ENCODE measurements at places on chromosomes 16 and 17. TPM values are rescaled to one million over a fixed set of nuclear protein-coding genes. Genes with fewer than 3 reads are reported as not detected.

The GAS2L2 gene
- polyA plus RNA-seq, result 0.03 TPM

The C16orf54 gene
- 0.34 TPM for polyA plus RNA-seq

The GPR142 gene
- not detected for polyA plus RNA-seq

The CNTNAP1 gene
- 8.7 TPM for polyA plus RNA-seq

The ARL4D gene
- polyA plus RNA-seq, result 9.7 TPM

The KRT31 gene
- not detected for polyA plus RNA-seq

The KRTAP4-4 gene
- not detected for polyA plus RNA-seq

The SDK2 gene
- polyA plus RNA-seq, result 9.9 TPM

The GNGT2 gene
- 2.2 TPM for polyA plus RNA-seq

The HIGD1B gene
- 1.2 TPM for polyA plus RNA-seq

The ABCA9 gene
- polyA plus RNA-seq, result 1.8 TPM

The CCL22 gene
- 0.18 TPM for polyA plus RNA-seq

The CLEC18C gene
- polyA plus RNA-seq, result 71.1 TPM

The PMP22 gene
- 71.0 TPM for polyA plus RNA-seq

The PLK1 gene
- 31.8 TPM for polyA plus RNA-seq

The GFAP gene
- polyA plus RNA-seq, result 1.8 TPM

The DPEP2 gene
- polyA plus RNA-seq, result 0.75 TPM

The METTL22 gene
- polyA plus RNA-seq, result 31.1 TPM

The OGFOD1 gene
- 42.1 TPM for polyA plus RNA-seq

The CCL23 gene
- not detected for polyA plus RNA-seq

The GRIN2C gene
- 0.24 TPM for polyA plus RNA-seq

The ACE gene
- polyA plus RNA-seq, result 23.6 TPM

The CHAD gene
- 3.6 TPM for polyA plus RNA-seq

The CD300LB gene
- 0.17 TPM for polyA plus RNA-seq

The PRSS33 gene
- not detected for polyA plus RNA-seq

The FOXN1 gene
- polyA plus RNA-seq, result 0.69 TPM

The OR1A1 gene
- polyA plus RNA-seq, result not detected

The ANKRD40CL gene
- polyA plus RNA-seq, result 0.35 TPM

The TTLL6 gene
- 0.40 TPM for polyA plus RNA-seq

The KRT28 gene
- polyA plus RNA-seq, result not detected

The KRT24 gene
- polyA plus RNA-seq, result not detected

The C17orf107 gene
- 2.1 TPM for polyA plus RNA-seq

The RAMP2 gene
- polyA plus RNA-seq, result 83.1 TPM

The NOB1 gene
- polyA plus RNA-seq, result 68.3 TPM

The SMIM36 gene
- not detected for polyA plus RNA-seq

The SNX11 gene
- 19.6 TPM for polyA plus RNA-seq

The CORO1A gene
- 15.1 TPM for polyA plus RNA-seq

The CNGB1 gene
- 0.09 TPM for polyA plus RNA-seq

The EPN2 gene
- 45.5 TPM for polyA plus RNA-seq

The TBC1D3G gene
- not detected for polyA plus RNA-seq

The CCDC200 gene
- 37.2 TPM for polyA plus RNA-seq

The GHDC gene
- polyA plus RNA-seq, result 21.9 TPM

The MAP2K4 gene
- polyA plus RNA-seq, result 39.2 TPM

The SLC38A8 gene
- not detected for polyA plus RNA-seq

The SLC13A5 gene
- 4.9 TPM for polyA plus RNA-seq
